Mucosa of gallbladder (tissue), 1 donor: ENCODE measurements at places on chromosomes 11 and 22. TPM values are rescaled to one million over a fixed set of nuclear protein-coding genes. Genes with fewer than 3 reads are reported as not detected.

- DNase-seq, result no peak
These were observed 611 bp upstream of the USP2 start for GRCh38 chr11:119382101-119382500.

- DNase-seq, result peak; percentile 56
These were observed 19.9 kb downstream of the EMID1 start for GRCh38 chr22:29225422-29226090.

DNA sequence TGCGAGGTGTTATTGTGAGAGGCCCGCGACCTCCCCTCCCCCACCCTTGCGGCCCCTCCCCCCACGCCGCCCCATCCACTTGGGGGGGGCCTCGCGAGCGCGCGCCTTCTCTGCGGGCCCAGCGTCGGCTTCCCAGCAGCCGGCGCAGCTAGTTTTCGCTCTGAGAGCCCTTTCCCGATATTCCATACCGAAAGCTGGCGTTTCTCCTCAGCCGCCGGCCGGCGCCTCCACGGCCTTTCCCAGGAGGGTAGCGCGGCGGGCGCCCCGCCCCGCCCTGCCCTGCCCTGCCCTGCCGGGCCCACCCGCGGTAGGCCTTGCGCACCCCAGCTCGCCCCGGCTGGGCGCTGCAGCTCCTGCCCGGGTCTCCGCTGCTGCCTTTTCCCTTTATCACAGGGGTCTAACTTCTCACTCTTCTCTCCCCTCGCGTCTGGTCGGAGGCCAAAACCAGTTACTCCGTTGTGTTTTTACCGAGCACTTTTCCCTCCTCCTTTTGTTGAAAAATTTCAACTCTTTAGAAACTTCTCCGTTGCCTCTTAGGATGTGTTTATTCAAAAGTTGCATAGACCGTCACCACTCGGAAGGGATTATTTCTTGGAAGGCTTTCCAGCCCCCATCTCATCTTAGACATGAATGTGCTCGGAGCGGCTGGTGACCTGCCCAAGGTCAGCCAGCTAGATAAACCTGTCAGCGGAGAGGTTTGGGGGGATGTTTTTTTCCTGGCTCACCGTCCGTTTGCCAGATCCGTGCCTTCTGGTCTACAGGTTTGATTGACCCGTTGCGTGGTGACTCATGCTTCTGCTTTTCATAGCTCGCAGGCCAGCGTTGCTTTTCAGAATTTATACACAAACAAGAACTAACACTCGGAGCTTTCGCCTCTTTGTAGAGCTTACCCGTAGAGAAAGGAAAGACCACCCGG is 648 bp downstream of the PAFAH1B2 start:
- DNase-seq, result peak; percentile 61

- DNase-seq, result peak; percentile 56
These were observed 26.7 kb upstream of the TOLLIP start for GRCh38 chr11:1335811-1336761.

GRCh38 chr11:69869311-69869939 is 50.2 kb upstream of the FGF3 start:
- DNase-seq, result no peak

ADM2 gene
- 5.1 TPM for total RNA-seq
